ENCODE measurements at places on chromosomes 1 and 21.

DNA sequence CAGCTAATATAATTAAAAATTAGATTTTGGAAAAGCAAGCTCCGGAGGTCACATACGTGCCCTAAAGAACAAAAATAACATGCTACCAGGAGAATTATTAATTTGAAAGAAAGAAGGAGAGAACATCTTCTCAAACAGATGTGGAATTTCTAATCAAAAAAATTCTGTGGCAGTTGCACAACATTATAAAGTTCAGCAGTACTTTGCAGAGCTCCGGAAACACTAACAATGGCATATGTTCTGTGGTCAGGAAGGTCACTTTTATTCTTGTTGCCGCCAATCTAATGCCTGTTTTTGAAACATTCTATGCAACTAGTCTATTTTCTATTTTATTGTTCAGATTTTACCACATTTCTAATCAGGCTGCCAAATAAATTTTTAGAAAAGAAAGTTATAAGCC, 186.8 kb downstream of the SMYD3 start:
- no peak for DNase-seq

DNA sequence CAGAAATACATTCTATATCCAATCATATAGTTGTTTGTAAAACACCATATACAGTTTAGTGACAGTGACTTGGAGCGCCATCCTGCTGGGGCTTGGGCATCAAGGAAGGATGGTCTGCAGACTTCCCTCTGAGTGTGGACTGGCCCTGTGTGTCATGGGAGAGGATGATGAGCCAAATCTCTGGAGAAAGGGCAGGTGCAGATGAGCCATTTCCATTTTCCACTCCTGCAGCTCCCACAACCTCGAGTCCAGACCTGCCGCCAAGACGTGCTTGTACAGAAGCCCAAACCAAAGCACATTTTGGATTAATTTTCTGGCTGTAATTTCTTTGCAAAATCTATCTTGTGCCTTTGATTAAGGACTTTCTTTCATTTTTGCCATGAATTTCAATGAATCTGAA, 48.3 kb upstream of the SLC22A15 start:
- no peak for DNase-seq

DNA sequence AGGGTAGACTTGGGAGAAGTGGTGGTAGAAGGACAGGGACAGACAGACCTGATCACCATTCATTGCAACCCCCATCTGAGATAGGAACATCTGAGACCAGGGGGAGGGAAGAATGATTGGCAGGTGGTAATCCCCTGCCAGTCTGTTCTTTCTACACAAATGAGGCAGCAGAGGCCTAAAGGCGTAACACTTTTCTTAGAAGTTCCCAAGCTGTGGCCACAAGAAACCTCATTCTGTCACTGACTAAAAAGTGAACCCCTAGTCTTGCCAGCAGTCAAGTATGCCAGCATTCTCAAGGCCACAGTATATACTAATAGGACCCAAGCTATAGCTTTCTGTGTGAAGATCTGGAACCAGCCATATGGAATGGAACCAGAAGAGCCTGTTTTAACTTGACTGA, 638.0 kb downstream of the KCNT2 start:
- no peak for DNase-seq

- no peak for DNase-seq
Observed at GRCh38 chr1:156750711-156751450, 594 bp downstream of the HDGF start.

- no peak for DNase-seq
Observed at GRCh38 chr1:201061049-201061448, 37.5 kb upstream of the KIF21B start.

GRCh38 chr1:48341221-48341620, 118.7 kb downstream of the SLC5A9 start:
- DNase-seq, result no peak

- no peak for DNase-seq
Observed at GRCh38 chr1:209800984-209801834, 4.7 kb downstream of the IRF6 start.

- no peak for DNase-seq
Observed at GRCh38 chr1:91814448-91814847, 71.5 kb downstream of the TGFBR3 start.

DNA sequence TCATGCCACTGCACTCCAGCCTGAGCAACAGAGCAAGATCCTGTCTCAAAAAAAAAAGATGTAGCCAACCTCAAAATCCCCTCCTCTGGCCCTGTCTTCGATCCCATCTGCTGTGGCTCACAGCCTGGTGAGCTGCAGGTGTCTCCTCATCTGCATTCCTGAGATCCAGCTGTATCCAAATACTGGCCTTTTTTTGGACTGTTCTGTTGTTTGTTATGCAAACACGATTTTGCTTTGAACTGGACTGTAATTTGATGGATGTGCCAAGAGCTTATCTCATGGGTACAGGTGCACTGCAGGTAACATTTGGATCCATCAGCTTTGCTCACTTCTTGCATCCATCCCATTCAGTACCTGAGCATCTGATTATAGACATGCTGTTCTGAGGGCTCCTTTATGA, 14.1 kb upstream of the FAM43B start:
- no peak for DNase-seq

- no peak for DNase-seq
Observed at GRCh38 chr1:34330061-34330460, 153.4 kb downstream of the C1orf94 start.

DNA sequence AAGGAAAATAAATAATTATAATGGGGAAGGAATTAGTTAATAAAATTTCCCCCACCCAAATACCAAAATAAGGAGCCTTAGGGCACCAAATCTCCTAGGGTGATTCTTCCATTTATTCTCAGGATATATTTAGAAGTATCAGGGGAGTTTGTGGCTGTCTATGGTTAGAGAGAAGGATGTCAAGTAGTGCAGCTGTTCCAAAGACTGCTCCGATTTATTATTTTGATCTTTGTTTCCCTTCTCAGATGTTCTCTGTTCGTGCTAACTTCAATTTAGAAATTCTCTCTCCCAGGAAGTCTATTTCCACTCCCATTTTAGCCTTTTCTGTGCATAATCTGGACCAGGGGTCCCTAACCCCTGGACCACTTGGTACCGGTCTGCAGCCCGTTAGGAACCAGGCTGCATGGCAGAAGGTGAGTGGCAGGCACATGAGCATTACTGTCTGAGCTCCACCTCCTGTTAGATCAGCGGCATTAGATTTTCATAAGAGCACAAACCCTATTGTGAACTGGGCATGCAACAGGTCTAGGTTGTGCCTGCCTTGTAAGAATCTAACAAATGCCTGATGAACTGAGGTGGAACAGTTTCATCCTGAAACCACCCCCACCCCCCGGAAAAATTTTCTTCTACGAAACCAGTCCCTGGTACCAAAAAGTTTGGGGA, 9.3 kb upstream of the MAST2 start:
- no peak for DNase-seq

DNA sequence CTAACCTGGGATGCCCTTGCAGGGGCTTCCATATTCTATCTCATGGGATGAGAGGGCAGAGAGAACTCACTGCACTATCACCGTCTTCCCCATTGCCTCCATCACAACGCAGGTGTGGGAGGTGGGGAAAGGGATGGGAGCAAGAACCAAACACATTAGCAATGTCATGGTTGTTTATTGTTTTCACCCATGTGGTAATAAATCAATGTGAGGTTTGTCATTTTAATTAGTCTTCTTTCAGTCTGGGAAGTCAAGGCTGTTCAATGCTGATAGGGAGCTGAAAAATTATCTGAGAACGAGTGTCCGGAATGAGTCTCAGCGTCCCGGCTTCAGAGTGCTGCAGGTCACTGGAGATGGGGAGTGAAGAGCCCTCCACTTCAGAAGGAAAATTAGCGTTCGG, 268.5 kb downstream of the DUSP10 start:
- no peak for DNase-seq

- no peak for DNase-seq
Observed at GRCh38 chr1:217027403-217028080, 304.3 kb upstream of the ESRRG start.

DNA sequence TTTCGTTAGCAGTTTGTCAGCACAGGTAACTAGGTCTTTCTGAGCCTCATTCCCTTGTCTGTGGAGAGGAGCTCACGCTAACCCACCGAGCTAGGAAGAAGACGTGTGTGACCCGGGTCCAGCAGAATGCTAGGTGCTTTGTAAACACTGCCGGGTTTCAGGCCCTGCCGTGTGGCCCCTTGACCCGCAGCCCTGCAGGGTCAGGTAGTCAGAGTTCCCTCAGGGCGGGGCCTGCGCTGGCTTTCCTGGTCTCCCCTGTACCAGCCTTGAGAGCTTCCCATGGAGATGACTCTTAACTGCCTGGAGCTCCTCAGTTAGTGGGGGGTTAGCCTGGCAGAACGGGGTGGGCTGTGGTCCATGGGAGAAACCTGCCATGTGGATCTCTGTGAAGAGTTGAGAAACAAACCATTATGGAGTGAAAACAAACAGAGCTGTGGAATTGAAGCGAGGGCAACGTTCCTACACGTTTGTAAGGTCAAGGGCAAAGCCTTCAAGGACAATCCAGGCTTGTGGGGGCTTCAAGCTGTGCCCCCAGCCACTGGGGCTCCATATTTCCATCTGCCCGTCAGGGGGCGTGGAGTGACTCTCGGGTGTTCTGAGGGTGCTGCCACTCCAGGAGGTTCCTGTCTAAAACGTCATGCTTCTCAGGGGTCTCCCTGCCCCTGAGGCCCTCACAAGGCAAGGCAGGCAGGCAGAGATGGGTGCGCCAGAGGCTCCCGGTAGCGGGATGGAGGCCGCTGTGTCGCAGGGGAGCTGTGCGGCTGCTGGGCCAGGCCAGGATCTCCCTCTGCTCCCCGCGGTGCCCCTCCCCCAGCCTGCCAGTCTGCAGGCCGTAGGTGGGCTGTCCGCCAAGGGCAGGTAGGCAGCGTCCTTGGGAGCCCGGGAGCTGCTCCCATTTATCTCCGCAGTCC, 23.8 kb downstream of the LHX4 start:
- no peak for DNase-seq

DNA sequence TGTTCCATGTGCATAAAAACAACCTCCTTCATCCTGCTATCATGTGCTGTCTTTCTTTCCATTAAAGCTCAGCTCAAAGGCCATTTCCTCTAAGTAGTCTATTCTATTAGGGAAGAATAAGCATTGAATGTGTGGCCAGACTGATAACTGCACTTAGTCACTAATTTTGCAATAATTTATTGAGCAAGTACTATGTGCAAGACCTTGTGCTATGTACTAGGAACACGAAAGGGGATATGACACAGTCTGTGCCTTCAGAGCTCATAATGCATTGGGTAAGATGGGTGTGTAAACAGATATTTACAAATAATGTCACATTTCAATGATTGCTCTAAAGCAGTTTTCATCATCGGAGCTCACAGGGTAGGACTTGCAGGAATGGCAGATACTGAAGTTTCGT, 54.2 kb downstream of the NMNAT2 start:
- no peak for DNase-seq

- no peak for DNase-seq
Observed at GRCh38 chr1:53371121-53371666, 43.3 kb upstream of the LRP8 start.

DNA sequence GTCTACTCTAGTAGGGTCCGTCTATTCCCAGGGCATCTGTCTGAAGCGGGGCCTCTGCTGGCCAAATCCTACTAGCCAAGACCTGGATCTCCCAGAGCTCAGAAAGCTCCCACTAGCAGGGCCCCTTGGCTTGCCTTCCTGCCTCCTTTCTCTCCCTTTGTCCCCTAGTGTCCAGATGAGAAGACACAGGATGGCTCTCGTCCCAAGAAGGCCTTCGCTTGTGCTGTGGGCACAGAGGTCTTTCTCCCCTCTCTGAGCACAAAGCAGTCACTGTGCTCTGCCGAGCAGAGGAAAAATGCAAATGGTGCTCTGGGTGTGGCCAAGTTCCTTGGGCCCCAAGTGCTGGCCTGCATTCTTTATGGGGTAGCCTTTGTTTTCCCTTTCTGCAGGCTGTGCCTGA, 13.0 kb upstream of the GPR137B start:
- peak; percentile 78 for DNase-seq

DNA sequence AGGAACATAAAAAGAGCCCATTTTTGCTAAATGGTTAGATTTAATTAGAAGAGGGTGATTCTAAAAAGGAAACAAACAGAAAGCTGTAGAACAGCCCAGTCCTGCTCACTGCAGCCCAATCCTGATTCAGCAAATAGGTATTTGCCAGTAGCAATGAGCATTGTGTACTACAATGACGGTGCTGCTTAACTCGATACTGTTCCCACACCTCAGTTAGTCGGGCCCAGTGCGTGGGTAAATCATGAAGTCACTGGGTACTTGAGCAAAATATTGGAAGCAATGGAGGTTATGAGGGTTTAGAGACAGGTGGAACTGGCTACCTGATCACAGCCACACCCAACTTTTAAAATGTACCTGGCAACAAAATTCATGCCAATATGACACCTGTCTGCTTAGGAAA, 101.5 kb upstream of the ADGRL2 start:
- DNase-seq, result no peak

DNA sequence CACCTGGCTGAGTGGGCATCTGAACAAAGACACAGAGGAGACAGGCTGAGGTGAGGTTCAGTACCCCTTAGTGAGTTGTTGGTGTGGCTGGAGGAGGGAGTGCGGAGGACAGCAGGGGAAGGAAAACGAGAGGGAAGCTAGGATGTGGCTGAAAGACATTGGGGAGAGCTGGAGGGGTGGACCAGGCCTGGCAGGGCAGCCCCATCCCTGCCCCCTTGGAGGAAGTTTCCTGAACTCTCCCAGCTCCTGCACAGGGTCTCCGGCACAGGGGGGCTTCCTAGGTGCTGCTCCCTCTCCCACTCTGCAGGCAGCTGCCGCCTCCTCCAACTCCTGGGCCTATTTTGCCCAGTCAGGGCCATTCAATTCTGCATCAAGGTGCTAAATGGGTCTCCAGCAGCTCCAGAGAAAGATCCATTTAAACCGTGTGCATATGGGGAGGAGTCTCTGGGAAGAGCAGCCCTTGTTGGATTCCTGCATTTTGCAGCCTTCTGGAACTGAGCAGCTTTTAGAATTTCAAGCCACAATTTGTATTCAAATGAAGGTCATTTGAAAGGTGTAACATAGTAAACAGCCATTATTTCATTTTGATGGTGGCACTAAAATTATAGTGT, 193.9 kb downstream of the CAMTA1 start:
- DNase-seq, result no peak

- no peak for DNase-seq
Observed at GRCh38 chr1:3463013-3463385, 8.5 kb downstream of the ARHGEF16 start.

- no peak for DNase-seq
Observed at GRCh38 chr1:156310962-156311361, 11.9 kb upstream of the VHLL start.

DNA sequence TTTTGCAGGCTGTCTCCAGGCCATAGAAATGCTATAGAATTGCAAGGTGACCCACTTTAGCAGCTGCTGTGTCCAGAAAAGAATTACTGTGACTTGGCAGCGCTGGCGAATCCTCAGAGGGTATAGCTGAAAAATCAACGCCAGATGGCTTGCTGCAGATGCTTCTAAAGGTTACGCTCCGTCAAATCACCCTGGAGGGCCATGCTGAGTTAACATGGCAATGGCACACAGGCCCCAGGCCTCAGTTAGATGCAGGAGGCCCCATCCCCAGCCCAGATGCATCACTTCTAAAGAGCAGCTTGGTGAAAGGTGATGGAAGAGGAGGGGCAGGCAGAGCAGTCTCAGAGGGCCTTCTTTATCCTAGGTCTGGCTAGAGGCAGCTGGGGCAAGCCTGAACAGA, 18.0 kb downstream of the KIAA1614 start:
- no peak for DNase-seq

GRCh38 chr1:80003250-80003649, 996.7 kb upstream of the ADGRL4 start:
- DNase-seq, result no peak

Data from NCI-H1048 (cell line).